Left ventricle myocardium inferior (tissue), 1 donor: ENCODE measurements at places on chromosomes 2 and 18. TPM values are rescaled to one million over a fixed set of nuclear protein-coding genes. Genes with fewer than 3 reads are reported as not detected.

DNA sequence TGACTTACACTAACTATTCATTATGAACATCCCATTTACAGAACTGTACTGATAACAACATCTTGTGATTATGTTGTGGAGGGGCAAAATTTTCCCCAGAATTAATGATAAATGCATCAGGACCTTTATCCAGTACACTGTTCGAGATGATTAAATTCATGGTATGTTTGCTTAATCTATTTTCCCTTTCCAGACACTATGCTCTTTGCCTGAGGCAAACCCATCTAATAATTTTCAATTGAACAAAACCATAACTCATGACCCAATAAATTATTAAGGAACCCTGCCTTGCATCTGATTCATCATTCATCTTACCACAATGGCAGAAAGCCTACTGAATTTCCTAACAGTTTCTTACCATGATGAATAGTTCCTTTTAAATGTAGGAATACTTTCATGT is 385.0 kb downstream of the DSEL start:
- no peaks in the 10 kb centered on the region for H3K27me3 ChIP-seq
- no peak for DNase-seq
- H3K27ac ChIP-seq, result no peak overlapping the region
- no peaks in the 10 kb centered on the region for H3K36me3 ChIP-seq

Gene ICOS
- total RNA-seq, result not detected

Gene NDUFAF7
- 27.5 TPM for total RNA-seq

DNA sequence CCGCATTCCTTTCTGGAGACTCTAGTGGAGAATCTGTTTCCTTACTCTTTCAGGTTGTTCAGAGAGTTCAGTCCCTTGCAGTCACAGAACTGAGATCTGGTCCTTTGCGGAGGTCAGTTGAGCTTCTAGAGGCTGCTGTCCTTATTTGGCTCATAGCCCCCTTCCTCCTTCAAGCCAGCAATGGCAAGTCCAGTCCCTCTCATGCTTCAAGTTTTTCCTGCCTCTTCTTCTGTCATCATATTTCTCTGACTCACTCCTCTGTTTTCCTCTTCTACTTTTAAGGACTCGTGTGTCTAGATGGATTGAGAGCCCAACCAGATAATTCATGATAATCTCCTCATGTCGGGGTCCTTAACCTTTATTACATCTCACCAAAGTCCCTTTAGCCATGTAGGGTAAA is 173.5 kb upstream of the FOSL2 start:
- H3K27ac ChIP-seq, result no peak overlapping the region
- H3K4me3 ChIP-seq, result no peak overlapping the region
- peaks cover 20% of the 10 kb centered on the region for H3K4me1 ChIP-seq
- no peak for DNase-seq

- no peak overlapping the region for H3K27ac ChIP-seq
- H3K4me1 ChIP-seq, result no peaks in the 10 kb centered on the region
- DNase-seq, result no peak
- peaks cover 28% of the 10 kb centered on the region for H3K27me3 ChIP-seq
These were observed 4.0 kb downstream of the GKN2 start for GRCh38 chr2:68948710-68949109.
